Activated T-cell treated with anti-CD3 and anti-CD28 coated beads for 24 hours (primary cell): ENCODE measurements at places on chromosomes 7 and 10.

- no peak for DNase-seq
Measured at GRCh38 chr10:4984971-4985594, 18.6 kb downstream of the AKR1C2 start.

- DNase-seq = no peak
Measured at GRCh38 chr10:124177180-124177518, 83.8 kb upstream of the CHST15 start.

- no peak for DNase-seq
Measured at GRCh38 chr10:58241346-58241745, 26.3 kb downstream of the IPMK start.

DNA sequence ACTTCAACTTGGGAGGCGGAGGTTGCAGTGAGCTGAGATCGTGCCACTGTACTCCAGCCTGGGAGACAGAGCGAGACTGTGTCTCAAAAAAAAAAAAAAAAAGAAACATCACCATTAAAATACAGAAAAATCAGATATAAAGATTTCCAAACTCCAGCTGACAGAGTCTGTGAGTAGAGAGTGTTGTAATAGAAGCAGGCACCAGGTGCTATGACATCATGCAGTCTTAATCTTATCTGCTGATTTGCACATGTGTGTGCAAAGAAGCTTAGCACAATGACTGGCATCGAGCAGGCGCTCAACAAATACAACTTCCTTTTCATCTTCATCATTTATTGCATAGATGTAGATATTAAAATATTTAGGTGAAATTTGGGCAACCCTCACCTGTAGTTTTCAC, 92.2 kb downstream of the PRKCQ start:
- no peak for DNase-seq

DNA sequence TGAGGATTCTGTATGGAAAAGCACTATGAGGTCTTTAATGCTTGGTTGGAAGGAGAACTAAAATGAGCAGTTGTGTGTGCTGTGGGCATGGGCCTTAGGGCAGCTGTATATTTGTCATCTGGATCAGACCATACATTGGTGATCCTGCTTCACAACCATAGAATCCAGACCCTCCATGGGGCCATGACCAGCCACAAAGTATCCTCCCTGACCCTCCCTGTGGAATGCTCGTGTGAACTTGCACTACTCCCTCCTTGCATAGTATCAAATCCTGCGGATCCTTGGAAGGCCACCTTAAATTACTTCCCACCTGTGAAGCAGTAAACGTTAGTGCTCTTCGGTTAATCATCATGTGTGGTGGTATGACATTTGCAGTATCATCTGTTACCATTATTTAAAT, 67.1 kb downstream of the BMPR1A start:
- DNase-seq = no peak

DNA sequence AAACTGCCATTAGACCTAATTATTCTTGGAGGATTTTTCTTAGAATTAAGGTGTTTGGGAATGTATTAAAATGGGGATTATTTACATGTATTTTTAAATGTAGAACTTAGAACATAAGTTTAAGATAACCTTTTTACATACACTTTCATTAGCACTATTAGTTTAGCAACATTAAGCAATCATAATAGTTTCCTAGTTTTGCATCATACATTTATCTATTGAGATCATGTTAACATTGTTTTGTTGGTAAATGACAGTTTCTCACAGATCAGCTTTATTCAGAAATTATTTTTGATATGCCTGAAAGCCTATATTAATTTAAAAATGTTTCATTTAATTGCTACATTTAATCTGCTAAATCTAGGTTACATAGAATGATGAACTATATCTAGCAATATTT, 189.7 kb upstream of the PPP1R3A start:
- DNase-seq = no peak

DNA sequence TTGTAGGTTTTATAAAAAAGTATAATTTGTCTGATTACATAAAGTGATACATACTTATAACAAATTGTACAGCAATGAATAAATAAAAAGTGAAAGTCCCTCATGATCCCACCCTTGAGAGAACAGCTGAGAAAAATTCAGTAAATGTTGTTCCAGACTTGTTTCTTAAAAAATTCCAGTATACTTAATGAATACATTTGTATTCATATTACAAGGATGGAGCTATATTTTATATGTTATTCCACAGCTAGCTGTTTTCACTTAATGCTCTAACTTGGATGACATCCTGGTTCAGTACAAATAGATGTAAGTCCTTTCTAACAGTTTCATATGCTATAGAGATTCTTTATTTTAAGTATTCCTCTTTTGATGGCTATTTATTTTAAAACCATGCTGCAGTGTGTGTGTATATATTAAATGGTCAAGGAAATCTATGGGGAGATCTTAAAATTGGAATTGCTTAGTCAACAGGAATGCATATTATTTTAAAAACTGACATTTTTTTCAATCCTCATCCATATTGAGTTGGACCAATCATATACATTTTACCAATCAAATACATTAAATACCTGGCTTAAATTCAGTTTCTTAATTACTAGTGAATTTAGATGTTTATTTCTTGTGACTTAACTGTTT, 8.9 kb downstream of the STAMBPL1 start:
- DNase-seq = no peak

DNA sequence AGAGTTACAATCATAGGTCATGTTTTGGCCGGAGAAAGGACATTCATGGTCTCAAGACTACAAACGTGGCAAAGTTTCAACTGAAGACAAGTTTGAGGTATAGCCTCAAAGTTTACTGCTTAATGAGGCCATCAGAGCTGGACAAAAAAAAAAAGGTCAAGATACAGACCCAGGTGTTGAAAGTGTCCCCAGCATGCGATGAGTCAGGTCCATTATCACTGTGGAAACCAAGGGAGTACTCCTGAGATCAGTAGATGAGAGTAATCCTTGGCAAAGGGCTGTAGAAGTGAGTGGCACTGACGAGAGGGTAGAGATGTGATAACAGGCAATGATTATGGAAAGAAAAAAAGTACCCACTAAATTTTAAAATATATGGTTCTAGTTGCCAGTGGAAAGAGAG, 80.1 kb upstream of the LRRN3 start:
- no peak for DNase-seq
